SJSA1 (cell line): ENCODE measurements at places on chromosomes 13 and 19.

GRCh38 chr19:11324079-11324661 is 15.3 kb downstream of the RAB3D start:
- peak; percentile 77 for DNase-seq

DNA sequence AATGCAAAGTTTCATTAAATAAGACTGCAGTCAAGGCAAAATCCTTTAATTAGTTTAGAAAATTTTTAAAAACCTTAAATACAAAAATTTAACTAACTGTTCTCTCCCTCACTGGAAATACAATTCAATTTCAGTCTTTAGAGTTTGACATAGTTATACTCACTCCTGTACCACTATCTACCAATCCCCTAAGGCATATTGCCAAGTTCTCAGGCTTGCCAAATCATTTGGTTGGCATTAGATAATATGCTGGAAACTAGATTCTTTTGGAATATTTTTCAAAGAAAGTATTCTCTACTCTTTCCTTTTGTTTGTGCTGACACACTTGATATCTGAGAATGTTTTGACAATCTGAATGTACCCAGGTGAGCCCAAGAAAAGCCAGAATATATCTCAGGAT is 77.2 kb downstream of the TSC22D1 start:
- DNase-seq, result no peak

DNA sequence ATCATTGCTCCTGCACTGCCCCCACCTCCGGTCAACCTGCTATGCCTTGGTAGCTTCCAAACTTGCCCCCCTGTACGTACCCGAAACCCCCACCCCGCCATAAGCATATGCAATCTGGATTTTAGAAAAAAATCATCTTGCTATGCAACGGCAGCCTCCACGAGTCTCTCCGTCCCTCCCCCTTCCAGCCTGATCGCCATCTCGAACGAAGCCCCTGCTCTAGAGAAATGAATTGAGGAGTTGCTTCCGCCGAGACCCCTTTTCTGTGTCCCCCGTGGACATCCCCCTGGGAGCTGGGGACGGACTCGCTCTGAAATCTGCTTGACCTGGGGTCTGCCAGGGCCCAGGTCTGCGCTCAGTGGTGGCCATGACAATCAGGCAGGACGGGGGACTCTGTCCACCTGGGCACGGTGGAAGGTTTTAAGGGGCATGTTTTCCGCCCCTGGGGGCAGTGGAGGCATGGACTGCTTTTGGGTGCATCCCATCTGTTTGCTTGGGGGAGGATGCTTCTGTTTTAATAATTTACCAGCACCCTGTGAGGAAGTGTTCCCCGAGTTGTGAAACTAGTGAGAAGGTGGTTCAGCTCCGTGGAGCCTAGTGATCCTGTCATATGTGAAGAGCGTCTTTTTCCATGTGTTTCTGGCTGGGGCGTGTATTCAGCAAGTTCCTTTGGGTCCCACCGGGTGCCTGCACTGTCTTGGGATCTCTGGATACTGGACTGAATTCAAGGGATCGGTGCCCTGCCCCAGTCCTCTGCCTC is 1.0 kb downstream of the KDM4B start:
- no peak for DNase-seq

DNA sequence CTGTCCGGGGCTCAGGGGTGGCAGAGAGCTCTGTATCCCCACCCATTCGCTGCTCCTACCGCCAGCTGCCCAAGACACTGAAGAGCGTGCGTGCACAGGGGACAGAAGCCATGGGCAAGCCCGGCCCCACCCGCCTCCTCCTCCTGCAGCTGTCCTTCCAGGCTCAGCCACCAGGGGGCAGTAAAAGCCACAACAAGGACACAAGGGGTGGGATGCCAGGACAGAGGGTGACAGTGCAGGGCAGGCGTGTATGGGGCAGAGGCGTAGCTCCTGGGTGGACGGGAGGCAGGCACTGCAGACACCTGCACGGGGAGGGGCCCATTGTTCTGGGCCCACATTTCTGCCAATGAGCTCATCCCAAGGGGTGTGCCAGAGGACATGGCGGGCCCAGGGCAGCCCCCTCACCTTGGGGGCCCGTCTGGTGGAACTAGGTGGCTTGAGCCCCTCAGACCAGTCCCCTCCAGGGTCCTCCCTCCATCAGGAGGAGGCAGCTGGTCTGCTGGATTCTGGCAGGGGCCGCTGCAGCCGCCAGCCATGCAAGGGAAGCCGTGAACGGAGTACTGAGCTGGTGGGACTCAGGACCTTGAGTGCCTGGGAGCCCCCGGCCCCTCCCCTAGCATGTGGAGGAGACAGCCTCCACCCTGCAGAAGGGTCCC is 61.2 kb downstream of the MLLT1 start:
- DNase-seq, result peak; percentile 80

DNA sequence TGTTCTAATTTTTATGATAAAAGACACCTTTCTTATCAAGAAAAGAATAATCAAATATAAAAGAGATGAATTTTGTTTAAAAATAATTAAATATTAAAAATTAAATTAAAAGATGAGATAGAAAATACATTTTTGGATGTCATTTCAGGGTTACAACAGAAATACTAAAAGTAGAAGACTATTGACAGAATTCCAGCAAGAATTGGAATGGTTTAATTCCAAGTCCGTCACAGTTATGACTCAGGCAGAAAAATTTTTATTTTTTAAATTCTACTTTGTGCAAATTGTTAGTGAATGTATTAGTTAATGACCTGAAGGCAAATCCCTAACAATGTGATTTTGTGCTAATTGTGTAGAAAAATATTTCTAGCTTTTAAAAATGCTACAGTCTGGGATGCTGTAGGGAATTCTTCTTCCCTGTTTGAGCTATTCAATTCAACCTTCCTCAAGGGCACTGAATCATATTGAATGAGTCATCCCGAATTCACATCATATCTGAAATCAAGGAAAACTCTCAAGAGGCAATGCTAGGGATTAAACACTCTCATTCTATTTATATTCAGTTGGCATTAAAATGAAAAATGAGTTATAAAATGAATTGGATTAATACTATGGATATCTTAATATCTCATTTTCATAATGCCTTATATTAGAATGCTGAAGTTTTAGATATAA is 633.5 kb upstream of the ATXN8OS start:
- DNase-seq, result no peak

DNA sequence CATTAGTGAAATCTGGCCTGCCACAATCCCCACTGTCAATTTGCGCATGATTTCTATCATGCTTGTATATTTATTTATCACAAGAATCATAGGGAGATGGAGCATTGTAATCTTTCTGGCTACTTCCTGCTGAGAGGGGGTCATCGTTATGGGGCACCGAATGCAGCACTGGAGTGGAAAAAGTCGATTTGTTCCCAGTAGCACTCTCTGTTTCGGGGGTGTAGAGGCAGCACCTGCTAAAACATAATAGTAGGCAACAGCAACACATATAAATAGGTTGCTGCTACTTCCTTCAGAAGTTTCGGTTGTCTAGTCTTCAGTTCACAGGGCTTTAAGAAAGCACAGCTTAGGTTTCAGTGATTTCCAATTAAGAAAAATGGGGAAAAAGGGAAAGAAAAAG is 23.4 kb upstream of the CEACAM21 start:
- no peak for DNase-seq

DNA sequence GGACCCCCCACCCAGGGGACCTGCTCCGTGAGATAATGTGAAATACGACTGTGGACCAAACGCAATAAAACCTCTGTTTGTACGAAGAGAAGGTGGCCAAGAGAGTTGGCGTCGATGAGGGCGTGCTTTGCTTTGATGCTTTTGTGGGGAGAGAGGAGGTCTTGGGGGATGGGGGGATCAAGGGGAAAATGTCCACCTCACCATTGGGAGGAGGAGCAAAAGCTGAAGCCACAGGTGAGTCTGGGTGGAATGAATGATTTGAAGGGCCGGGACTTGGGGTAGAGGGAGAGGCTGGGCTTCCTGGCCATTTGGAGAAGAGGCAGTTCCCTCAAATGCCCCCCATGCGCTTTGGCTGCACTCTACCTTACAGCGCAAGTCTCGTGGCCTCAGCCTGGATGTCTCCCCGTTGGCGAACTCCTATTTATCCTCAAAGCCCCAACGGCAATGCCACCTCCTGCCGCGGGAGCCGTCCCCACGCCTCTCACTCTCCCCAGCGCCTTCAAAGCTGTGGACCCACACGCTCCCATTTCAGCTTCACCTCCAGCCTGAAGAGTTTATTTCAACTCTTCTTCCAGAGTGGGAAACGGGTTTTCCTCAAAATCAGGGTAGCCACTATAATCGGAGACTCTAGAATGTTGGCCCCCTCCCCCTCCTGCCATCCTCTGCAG is 795 bp upstream of the ABCA7 start:
- no peak for DNase-seq

- no peak for DNase-seq
These were observed 397.8 kb downstream of the SLITRK5 start for GRCh38 chr13:88068975-88069374.

DNA sequence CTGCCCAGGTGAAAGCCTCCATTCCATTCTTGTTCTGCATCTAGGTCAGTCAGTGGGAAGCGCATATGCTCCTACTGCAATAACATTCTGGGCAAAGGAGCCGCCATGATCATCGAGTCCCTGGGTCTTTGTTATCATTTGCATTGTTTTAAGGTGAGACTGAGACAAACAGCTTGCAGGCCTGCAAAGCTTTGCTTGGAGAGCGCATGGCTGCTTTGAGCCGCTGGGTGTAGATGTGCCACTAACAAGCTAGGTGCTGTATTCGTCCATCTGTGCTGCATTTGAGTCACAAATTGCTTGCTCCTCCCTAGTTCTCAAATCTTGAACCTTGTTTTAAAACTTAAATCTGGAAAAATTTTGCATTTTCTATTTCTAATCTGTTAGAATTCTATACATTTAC is 219.1 kb downstream of the LMO7 start:
- no peak for DNase-seq

DNA sequence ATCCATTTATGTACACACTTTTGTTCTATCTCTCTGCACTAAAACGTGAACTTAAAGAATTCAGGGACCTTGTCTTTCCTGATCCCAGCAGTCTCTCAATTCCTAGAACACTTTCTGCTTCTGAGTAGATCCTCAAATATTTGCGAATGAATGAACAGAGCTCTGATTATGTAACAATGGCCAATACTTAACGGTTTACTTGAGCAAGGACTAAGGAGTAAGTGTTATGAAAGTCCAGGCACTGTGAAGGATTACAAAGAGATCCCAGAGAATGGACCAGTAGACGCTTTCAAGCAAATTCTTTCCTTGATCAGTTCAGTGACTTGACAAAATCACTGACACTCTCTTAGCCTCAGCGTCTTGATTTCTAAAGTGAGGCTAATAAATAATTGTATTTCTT is 514.5 kb upstream of the KLHL1 start:
- no peak for DNase-seq

DNA sequence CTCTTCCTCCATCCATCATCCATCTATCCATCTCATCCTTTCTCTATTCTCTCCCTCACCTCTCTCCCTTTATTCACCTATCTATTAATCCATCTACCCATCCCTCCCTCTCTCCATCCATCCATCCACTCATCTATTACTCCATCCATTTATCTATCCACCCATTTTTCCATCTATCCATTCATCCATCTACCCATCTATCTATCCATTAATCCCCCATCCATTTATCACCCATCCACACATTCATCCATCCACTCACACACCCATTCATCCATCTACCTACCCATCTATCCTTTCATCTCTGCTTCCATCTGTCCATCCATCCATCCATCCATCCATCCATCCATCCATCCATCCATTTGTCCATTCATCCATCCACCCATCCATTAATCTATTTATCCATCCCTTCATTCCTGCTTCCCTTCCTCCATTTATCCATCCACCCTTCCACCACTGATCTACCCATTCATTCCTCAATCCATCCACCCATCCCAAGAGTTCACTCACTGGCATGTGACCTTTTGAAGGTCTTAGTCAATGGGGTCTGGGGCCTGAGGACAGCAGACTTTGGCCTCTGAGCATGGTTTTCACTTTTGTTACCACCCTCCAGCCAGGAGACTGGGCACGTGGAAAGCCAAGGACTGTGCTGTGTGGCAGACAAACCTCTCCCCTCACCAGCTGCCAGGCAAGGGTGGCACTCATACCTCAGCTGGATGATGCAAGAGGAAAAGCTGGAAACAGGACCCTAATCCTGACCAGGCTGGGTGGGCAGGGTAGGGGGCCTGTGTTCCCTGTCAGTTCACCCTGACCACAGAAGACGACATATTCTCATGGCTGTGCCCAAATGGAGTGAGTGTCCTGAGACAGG is 126.7 kb downstream of the URI1 start:
- no peak for DNase-seq

DNA sequence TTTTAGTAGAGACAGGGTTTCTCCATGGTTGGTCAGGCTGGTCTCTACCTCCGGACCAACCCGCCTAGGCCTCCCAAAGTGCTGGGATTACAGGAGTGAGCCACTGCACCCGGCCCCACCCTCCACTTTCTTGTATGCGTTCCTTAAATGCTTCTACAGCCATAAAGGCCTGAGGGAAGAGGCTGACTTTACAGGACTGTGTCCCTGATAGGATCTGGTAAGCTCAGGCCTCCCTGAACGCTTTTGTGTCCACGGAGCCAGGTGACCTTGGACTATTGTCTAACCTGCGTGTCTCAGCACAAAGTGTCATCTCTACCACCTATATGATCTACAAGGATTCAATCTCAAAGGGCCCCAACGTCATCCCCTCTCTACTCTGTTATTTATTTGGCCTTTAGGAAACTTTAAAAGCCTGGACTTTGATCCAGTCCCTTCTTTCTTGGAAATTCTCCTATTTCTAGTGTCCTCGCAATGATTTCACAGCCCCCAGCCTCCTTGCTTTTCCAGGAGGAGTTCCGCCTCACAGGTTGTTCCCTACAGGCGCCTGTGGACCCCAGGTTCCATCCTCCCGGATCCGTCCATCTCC is 701 bp downstream of the ZNF552 start:
- DNase-seq, result no peak

DNA sequence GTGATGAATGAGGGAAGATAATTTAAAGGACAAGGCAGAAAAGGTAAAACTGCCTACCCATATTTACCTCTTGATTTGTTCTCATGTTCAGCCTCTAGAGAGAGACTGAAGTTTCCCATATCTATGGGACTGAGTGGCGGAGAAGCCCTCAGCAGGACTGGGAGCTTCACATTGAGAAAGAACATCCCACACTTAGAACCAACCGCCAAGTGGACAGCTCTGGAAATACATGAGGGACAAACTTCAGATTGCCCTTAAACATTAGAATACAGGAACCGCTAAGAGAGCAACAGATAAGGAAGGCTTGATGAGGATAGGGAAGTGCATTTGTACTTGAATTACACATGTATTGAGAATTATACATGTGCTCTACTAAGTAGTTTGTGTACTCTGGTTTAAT is 316.0 kb upstream of the MIR17HG start:
- no peak for DNase-seq

- no peak for DNase-seq
These were observed 985 bp upstream of the CLC start for GRCh38 chr19:39738814-39739213.

GRCh38 chr13:80921541-80921940 is 580.6 kb upstream of the SPRY2 start:
- DNase-seq, result no peak

DNA sequence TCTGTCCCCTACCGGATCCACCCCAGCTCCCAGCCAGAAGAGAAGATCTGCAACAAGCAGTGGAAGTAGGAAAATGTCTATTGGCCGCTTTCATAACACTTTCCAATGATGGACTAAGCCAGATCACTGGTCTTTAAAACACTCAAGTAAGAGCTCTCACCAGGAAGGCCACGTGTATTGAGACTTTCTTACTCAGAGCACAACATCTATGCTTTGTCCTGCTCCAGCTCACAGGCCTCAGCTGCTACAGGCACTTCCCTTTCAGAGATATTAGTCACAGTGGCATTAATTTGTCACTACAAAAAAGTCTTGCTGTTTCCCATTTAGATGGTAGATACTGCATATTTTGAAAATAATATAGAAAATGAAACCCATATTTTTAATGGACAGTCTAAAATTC is 164.2 kb downstream of the ABCC4 start:
- DNase-seq, result no peak
